ENCODE measurements at places on chromosomes 1 and 21.

- peak; percentile 51 for DNase-seq
Observed at GRCh38 chr1:94926915-94927404, at the start of gene CNN3. Gene CNN3, minus strand, starts transcription at chr1:94927110. Its CDS starts 216 bp downstream, at chr1:94926894.

DNA sequence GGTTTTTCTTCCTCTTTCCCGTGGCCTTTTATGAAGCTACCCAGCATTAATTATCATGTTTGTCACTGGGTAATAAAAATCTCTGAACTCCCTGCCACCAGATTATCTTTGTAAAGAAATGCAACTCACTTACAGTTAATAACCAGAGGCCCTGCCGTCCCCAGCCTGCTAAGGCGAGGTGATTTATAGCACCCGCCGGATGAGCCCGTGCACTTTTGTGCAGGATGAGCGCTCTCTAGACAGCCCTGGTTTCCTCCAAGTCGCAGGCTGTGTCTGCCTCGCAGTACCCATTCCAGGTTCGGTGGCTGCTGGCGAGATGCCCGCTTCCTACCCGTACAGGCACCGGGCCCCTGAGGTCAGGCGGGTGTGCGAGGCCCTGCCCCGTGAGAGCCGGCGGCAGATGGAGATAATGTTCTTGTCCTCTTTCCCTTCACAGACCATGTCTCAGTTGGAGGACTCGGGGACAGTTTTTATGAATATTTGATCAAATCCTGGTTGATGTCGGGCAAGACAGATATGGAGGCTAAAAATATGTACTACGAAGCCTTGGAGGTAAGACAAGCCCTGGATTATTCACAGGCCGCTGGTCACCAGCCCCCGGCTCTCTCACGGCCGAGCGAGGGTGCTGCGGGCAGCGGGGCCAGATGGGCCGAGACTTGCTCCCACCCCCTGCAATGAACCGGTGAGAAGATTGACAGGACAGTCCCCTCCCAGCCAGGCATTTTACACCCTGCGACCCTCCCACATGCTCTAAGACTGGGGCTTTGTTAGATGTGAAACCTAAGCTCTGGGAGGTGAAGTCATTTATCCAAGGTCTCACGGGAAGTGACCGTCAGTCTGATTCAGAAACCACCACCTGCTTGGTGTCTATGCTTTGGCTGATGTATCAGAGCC, 28.5 kb upstream of the SELENON start:
- DNase-seq, result no peak

DNA sequence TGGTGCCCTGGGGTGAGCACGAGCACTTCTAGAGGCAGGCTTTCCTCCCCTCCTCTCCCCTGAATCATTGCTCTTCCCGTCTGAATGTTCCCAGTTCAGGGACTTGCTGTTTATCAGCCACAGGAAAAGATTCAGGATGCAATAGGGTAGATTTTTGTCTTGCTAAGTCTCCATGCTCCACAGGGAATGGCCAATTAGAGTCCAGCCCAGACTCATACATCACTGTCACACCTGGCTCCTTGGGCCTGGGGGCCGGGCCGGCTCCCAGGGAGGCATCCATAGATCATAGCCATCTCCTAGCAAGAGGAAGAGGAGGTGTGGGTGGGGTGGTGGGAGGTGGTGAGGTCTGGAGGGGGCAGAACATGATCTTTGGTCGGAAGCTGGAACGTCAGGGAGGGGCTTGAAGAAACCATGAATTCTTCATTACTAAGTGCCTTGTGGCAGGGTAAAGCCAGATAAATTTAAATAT, 83.4 kb downstream of the LRRN2 start:
- no peak for DNase-seq

GRCh38 chr1:93578433-93578830, 103.2 kb downstream of the BCAR3 start:
- no peak for DNase-seq

DNA sequence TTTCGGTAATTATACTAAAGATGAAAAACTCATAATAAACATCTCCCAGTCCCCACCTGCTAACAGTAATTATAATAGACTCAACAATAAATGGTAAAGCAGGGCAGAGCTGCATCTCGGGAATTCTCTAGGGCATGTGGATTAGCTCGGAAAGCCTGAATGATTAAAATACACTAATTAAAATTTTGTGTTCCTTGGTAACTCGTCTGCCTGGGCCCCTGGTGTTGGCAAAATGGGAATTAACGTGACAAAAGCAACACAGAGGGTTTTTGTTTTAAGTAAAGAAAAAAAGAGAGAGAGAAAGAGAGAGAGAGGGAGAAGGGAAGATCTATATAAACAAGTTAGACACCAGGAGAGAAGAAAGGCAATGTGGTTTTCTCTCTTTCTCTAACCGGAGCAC, 62.1 kb downstream of the CASZ1 start:
- DNase-seq, result no peak

DNA sequence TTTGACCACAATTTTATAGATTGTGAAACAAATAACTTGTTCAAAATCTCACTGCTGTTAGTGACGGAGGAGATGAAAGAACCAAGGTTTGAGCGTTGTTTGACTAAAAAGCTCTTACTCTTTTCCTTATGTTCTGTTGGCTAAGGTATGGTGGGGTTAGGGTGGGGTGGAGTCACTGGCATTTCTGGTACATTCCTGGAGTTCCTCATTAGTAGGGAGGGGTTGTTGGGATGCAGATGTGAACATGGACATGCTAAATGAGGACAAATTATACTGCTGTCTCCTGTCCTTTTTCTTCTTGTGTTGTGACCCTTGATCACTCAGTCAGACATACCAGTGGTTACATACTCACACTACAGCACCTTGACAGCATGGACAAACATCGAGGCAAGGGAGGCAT, 26.2 kb upstream of the CD1D start:
- DNase-seq, result no peak

- DNase-seq, result no peak
Observed at GRCh38 chr1:160171980-160172379, 18.4 kb upstream of the CASQ1 start.

DNA sequence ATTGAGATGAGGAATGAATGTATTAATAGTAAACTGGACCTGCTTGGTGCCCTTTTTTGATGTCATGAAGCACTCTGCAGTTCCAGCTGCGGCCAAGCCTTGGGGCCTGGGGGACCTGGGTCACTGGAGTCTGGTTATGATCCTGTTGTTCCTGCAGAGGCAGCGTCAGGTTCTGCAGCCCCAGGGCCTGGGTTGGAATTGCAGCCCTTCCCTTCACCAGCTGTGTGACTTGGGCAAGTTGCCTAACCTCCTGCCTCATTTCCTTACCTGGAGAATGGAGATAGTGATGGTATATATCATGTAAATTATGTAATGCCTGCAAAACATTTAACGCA, 9.1 kb upstream of the ATP5PO start:
- DNase-seq, result no peak

DNA sequence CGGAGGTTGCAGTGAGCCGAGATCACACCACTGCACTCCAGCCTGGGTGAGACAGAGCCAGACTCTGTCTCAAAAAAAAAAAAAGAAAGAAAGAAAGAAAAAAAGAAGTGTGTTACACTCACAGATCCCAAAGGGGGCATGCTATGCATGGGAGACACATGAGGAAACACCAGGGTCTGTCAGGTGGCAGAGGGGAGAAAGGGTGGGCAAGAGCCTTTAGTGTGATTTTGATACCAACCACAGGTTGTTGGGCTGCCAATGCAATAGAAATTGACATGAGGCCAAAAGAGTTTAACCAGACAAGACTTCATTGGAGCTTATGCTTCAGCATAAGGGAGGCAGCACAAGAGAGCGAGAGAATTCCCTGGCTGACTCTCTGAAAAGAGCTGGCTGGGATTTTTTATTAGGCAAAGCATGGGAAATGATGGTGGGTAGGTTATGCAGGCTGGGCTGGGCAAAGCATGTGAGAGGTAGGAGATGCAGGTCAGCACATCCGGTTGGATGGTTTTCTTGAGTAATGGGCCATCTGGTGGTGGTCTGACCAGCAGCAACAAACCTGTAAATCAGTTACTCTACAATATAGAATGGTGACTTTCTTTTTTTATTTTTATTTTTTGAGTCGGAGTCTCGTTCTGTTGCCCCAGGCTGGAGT, 11.7 kb upstream of the EXTL1 start:
- DNase-seq, result no peak

DNA sequence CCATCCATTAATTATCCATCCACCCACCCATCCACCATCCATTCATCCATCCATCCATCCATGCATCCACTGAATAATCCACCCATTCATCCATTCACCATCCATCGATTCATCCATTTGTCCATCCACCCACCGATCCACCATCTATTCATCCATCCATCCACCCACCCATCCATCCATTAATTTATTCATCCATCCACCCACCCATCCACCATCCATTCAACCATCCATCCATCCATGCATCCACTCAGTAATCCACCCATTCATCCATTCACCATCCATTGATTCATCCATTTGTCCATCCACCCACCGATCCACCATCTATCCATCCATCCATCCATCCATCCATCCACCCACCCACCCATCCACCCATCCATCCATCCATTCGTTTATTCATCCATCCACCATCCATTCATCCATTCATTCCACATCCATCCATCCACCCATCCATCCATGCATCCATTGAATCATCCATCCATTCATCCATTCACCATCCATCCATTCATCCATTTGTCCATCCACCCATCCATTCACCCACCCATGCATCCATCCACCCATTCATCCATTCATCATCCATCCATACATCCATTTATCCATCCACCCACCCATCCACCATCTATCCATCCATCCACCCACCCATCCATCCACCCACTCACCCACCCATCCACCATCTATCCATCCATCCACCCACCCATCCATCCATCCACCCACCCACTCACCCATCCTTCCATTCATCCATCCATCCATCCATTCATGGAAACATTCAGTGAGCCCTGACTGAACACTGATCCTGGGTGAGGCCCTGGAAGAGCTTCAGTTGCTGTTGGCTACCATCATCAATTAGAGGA, 83.4 kb upstream of the ARHGEF16 start:
- no peak for DNase-seq

- no peak for DNase-seq
Observed at GRCh38 chr1:230641900-230642262, 400 bp upstream of the COG2 start.

DNA sequence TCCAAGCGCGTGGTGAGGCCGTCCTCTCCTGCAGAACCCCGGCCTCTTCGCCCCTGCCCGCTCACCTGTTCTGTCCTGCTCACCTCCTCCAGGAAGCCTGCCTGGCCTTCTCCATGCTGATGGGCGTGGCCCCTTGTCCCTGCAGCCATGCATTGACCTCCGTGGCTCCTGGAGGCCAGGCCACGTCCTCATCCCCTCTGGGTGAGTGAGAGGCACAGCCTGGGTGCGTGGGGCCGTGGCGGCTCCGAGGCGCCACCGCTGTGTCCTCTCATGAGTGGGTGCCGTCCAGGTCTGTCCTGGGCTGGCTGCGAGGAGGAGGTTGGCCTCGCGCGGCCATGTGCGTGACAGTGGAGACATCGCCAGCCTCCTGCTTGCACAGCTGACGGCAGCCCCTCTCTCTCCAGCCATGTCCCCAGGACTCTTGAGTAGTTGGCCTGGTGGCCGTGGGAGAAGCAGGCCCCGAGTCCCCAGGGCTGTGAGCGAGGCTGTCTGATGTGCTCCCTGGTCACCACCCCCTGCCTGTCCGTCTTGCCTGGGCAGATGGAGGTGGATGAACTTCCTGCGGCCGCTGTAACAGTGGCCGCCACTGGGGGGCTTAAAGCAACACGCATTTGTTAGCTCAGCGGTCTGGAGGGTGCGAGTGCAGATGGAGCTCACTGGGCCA, 58.1 kb downstream of the PRKCZ start:
- no peak for DNase-seq

DNA sequence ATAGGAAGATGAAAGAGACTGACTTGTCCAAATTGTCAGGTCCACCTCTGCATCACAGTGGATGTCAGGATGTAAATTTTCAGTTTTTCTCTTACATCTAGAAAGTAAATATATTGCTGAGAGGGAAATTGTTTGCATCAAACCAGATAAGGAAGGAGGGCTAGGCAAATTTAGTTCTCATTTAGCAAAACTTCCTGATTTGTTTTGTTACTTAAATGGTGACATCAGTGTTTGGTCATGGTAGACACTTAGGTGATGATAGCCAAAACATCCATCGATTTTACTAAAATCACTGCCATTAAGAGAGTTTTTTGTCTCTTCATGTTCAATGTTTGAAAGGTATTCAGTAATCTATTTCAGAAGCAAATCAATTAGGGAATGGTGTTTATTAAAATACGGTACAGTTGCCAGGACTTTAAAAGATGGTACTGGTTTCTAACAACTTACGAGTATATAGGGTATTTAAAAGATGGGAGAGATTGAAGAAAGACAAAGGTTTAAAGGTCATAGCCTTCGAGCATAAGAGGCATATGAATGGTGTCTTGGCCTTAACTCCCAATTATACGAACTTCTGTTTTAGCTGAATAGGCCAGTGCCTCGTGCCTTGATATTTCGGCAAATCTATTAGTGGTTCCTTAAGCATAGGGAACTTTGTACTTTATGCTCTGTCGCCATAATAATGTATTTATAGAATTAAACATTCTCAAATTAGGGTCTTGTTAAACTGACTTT, 3.0 kb downstream of the IER5 start:
- DNase-seq, result no peak

DNA sequence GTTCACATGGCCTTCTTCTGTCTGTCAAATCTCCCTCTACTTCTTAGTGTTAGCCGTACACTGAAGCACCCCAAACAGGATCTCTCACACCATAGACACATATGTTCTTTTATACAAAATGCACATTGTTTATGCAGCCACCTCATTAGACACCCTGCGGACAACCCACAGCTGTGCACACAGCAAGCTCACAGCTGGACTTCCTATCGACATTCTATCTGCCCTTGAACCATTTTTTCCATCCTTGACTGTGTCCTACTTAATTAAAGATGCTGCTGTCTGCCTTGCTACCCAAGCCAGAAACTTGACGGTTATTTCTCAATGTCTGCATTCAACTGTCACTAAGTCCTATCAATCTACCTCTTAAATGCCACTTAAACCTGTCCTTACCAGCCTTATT, 3.2 kb upstream of the ZBTB21 start:
- no peak for DNase-seq

GRCh38 chr1:160888926-160889325, 3.9 kb upstream of the ITLN1 start:
- no peak for DNase-seq

- DNase-seq, result no peak
Observed at GRCh38 chr1:62233926-62234450, 39.3 kb downstream of the L1TD1 start.

- DNase-seq, result no peak
Observed at GRCh38 chr1:7628273-7628672, 142.8 kb upstream of the VAMP3 start.

- no peak for DNase-seq
Observed at GRCh38 chr1:91015358-91015780, 6.5 kb downstream of the ZNF644 start.

- no peak for DNase-seq
Observed at GRCh38 chr21:31592963-31593560, 66.4 kb upstream of the SOD1 start.

- no peak for DNase-seq
Observed at GRCh38 chr1:96363826-96364225, 357.8 kb upstream of the PTBP2 start.

Measured in stimulated activated CD8-positive, alpha-beta memory T cell treated with anti-CD3 and anti-CD28 coated beads, Interleukin-2, amount 100 ng/mL, for 1 hour (primary cell).